BE2C (cell line): ENCODE measurements at places on chromosomes 1 and 21.

DNA sequence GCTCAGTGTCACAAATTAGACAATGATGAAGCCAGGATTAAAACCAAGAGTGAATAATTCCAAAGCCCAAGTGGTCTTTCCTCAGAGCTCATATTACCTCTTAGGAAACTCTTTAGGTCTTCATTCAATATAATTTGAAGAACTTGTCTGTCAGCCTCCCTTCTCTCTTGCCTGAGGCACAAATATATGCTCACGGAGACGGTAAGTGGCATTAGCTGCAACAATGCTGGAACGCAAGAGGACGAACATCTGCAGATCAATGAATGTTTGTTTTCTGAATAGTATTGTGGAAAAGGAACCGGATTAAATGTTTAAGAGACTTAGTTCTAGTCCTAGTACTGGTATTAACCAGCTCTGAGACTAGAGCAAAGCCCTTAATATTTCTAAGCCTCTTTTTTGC lies 39.7 kb upstream of the LYST start:
- DNase-seq: no peak

DNA sequence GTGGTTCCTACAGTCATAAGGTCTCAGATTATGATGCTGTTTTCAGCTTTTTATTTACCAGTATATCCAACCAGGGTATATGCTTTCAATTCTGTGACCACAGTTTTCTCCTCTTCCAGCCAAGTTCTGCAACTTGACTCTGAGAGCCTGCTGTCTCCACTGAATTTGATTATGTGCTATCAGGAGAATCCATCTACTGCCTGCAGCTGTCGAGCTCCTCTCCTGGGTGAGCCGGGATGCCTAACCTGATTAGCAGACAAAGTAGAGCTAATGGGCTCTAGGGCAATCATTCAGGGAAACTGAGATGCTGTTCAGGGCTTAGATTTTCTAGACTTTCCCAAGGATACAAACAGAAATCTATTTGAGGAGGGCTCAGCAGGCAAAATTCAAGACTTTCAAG lies 271.5 kb upstream of the BEND5 start:
- peak; percentile 80 for DNase-seq

DNA sequence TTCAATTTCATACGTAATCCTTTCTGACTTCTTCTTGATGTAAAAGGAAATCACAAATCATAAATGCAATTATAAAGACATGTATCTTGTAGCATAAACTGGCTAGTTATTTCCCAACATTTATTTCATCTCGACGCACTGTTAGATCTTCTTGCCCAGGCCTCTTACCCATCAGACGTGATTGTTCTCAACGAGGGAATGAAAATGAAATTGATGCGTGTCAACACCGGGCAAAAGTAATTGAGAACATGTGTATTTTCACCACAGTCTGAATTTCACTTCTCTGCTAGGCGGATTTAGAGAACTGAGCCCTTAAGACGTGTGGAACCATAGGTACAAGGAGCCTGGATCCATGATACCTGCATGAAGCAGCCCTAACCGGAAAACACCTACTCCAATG lies 519.7 kb downstream of the KCNT2 start:
- DNase-seq: no peak

- DNase-seq: no peak
Observed at GRCh38 chr1:24353292-24353891, 34.2 kb downstream of the GRHL3 start.

DNA sequence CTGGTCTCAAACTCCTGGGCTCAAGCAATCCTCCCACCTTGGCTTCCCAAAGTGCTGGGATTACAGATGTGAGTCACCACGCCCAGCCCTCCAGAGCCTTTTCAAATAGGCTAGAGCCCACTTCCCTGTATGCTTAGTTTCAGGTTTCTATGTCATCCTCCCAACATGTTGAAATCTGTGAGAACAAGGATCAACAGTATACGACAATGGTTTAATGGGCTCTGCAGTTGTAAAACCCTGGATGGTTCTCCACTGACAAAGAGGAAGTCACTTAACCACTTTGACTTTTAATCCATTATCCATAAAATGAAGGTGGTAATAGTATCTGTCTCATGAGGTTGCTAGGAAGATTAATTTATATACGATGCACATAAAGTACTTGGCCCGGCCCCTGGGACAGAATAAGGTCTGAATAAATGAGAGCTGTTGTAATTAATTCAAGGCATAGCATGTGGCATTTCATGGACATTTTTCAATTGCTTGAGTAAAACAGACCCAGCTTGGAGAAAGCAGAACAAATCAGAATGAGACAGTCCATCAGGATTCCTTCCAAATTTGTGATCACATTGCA lies 113.9 kb upstream of the ZNF648 start:
- no peak for DNase-seq

GRCh38 chr21:31173881-31174555 lies 135.7 kb upstream of the KRTAP19-8 start:
- DNase-seq: peak; percentile 86
